ENCODE measurements at places on chromosomes 16 and 17.

GRCh38 chr16:57525761-57526160 is 10.6 kb downstream of the CCDC102A start:
- no peak for DNase-seq

DNA sequence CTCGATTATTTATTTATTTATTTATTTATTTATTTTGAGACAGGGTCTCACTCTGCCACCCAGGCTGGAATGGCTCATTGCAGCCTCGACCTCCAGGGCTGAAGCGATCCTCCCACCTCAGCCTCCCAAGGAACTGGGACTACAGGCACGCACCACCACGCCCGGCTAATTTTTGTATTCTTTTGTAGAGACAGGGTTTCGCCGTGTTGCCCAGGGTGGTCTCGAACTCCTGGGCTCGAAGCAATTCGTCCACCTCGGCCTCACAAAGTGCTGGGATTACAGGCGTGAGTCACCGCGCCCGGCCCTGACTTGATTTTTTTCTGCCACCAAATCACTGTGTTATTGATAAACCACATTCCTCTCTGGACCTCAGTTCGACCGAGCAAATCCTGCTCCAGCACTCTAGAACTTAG is 758 bp upstream of the RPL23A start:
- DNase-seq = no peak

- no peak for DNase-seq
Observed at GRCh38 chr16:87974178-87974577, 22.9 kb downstream of the BANP start.

GRCh38 chr16:68228652-68229051 is 7.3 kb downstream of the ESRP2 start:
- DNase-seq = no peak

DNA sequence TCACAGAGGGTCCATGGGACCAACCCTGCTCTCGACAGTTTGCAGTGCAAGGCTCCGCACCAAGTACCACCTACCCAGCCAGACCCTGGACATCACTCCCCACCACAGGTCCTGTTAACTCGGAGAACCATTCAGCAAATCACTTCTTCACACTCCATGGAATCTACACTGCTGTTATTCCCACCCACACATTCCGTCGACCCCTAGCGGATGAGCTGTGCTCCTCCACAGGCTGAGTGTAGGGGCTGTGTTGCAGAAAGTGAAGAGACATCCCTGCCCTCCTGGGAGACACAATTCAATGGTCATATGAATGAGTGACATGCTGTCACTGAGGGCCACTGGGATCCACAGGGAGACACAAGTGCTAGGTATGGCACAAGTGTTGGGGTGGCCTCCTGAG is 27.5 kb downstream of the MPG start:
- DNase-seq = no peak

DNA sequence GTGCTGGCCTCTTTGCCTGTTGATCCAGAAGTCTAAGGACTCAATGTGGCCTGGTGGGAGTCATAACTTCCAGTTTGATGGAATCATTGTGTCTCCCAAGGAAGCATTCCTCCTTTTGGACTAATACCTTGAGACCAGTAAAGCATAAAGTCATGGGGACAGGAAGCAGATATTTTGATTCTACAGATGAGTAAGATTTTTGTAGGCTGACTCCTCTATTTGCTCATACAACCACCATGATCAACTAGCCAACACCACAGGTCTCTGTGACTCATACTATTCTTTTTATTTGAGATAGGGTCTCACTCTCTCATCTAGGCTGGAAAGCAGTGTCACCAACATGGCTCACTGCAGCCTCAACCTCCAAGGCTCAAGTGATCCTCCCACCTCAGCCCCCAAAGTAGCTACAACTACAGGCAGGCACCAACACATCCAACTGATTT is 6.2 kb downstream of the MT2A start:
- peak; percentile 68 for DNase-seq
